ENCODE measurements at places on chromosomes 3 and 15.

DNA sequence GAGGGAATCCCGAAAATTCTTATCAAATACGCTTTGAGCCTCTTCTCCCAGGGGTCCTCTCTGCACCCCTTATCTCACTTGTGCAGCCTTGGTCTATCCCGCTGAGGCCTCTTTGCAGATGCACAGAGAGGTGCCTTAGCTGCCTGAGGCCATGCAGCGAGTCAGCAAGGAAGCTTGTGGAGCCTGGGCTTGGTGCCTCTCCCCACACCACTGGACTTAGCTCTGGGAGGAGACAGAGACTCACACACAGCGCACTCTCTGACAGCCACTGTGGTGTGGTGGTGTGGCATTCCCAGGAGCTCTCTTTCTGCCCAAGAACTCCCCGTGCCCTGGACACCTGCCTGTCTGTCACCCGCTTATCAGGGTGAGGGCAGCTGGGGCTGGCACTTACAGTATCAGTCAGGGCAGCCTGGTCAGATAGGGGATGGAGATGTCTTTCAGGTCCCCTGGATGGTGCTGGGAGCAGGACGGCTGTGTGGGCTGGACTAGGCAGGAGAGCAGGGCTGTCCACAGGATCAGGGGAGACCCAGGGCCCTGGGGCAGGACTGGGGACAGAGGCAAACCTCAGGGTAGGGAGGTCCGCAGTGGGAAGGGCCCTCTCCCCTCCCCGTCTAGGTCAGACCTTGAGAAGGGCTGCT is 10.2 kb upstream of the LINGO1 start:
- DNase-seq: no peak

- DNase-seq: no peak
These were observed 7.5 kb downstream of the HEXA start for GRCh38 chr15:72368325-72368724.

DNA sequence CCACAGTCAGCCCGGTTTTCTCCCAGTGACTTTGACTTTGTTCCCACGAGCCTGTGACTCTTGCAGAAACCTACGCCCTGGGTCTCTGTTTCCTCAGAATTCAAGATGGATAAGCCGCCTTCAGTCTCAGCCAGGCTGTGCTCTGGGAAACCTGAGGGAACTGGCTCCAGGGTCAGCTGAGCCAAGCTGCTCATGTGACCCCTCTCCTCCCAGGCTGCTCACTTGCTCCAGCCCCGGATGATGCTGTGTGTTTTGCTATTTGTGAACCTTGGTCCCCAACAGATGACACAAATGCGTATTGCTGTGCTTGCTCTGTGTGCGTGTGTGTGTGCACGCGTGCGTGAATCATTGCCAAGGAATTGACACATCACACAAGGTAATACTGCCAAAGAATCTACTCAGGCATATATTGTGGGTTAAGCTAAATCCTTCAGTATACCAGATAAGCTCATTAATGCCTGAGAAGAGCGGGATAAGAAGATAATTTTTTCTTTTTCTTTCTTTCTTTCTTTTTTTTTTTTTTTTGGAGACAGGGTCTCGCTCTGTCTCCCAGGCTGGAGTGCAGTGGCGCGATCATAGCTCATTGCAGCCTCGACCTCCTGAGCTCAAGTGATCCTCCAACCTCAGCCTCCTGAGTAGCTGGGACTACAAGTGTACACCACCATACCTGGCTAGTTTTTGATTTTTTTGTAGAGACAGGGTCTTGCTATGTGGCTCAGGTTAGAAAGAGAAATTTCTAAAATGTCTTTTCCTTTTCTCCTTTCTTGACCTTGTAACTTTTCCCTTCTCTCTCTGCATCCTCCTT is 29.2 kb upstream of the UMPS start:
- DNase-seq: no peak

GRCh38 chr3:14875411-14876175 is 56.8 kb downstream of the FGD5 start:
- DNase-seq: no peak

- no peak for DNase-seq
These were observed 19.7 kb downstream of the PAK6 start for GRCh38 chr15:40258544-40258943.

DNA sequence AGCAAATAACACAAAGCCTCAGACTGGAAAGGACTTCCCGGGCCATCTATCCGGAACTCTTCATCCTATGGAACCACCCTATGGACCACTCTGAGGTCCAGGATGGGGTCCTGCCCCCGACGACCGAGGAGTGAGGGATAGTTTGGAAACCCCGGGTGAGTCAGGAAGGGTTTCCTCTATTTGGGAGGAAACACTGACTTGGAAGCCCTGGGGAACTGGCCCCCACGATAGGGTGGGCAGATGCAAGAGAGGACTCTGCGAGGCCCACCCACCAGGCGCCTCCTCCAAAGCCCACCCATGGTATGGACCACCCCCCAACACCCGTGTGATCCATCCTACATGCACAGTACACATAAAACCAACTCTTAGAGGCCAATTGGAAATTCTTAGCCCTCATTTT is 69.4 kb downstream of the CPN2 start:
- no peak for DNase-seq

DNA sequence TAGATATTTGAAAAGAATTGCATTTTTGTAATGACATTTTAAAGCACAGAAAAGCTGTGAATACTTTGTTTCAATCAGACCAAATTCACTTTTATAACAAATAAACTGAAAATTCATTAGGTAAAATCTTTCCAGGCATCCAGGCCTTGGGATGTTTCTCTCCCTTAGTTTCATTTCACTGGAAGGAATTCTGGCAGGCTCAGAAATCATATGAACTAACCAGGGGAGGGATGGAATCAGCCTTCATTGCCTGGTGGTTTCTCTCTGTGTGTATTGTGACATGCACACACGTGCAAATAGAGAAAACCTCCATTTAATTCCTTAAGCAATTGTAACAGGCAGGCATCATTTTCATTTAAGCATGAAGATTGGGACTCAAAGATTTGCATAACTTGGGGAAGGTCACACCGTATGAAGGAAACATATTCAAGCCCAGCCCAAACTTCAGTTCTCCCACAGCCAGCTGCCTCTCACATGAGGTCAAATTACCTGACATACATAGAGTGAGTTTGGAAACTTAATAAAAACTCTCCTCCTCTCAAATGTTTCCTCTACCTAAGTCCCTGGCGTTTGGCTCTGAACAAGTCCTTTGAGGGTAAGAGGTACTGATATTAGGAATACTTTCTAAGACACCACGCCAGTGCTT is 376.1 kb upstream of the MCTP2 start:
- DNase-seq: peak; percentile 33

GRCh38 chr3:180267202-180267843 is 230.6 kb upstream of the PEX5L start:
- no peak for DNase-seq

DNA sequence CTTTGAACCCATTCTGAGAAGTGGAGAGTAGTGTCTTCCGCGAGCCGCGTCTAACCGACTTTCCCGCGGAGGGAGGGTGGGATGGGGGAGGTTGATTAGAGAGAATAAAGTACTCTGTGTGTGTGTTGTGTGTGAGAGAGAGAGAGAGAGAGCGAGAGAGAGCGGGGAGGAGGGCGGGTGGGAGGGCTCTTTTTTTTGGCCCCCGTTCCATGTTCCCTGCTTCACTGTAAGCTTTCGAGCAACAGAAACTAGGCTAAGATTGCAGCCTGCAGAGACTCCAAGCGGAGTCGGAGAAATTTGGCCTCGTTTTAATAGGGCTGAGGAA is 1.6 kb upstream of the MEIS2 start:
- peak; percentile 80 for DNase-seq

GRCh38 chr15:56782306-56782705 is 49.0 kb upstream of the ZNF280D start:
- no peak for DNase-seq

DNA sequence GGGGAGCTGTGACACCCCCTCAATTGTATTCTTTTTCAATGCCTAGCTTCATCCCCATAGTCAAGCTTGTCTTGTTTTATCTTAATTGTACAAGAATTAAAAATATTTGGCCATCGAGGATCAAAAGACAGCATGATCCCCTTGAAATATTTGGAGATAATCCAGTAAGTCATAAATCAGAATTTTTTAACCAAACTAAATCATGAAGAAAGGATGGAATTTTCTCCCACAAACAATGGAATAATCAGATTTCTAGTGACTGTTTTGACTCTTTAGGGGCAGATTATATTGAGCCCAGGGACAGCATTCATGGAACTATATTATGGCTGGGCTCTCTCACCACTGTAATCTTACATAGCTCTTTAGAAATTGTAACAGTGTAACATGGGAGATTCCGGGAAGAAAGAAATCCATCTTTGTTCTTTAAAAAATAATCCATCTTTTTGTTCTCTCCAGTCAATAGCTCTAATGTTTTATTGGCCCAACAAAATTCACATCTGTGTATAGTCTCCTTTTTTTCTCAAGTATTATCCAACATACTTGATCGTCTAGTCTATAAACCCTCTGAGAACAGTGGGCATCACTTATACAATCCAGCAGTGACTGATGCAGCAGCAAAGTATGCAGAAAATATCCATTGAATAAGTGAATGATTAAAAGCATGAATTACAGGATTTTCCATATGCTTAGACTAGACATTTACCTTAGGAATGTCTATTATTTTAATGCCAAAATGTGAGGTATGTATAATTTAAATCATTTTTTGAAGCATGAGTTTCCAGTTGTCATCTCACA is 277.0 kb upstream of the PLSCR5 start:
- DNase-seq: no peak

GRCh38 chr15:85692321-85692720 is 102.4 kb downstream of the KLHL25 start:
- DNase-seq: no peak

DNA sequence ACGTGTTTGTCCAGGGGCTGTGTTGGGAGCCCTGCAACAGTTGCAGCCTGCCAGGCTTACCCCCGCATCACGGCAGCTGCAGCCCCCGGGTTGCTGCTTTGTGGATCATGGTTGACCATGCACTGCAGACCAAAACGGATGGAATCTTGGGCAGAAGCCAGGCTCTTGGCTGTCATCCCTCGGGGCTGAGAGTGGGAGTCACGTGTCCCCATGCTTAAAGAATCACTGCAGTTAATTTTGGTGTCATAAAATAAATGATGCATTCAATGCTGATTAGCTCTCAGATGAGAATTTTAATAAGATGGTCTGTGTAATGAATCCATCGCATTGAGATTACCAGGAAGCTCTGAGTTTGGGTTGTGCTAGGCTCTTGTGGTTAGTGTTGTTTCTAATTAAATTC is 115.6 kb downstream of the CHDH start:
- DNase-seq: peak; percentile 40

DNA sequence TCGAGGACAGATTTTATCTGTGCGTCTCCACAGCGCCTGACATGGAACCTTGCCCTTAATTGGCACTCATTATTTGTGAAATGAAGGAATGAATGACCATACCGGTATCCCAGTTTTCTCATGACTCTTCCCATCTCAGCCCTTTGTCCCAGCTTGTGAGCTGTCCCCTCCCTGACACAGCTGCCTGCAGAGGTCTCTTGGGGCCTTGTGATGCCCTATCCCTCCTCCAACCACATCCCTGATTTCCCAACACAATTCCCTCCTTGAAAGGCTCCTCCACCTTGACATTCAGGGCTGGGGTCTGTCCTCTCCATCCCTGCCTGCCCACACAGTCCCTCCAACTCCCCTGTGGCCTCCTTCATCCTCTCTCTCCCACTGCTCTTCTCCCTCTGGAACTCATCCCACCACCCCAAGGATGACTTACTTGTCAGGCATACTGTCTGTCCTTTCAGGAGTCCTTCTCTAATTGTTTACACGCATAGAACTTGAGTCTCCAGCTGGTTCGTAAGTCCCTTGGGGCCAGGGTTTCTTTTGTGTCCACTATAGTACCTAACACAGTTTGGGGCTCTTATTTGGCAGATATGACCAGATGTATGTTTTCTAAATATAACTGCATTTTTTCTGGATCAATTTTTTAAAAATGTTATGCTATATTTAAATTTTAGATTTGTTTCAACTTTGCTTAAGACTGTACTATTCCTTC is 35.6 kb upstream of the FILIP1L start:
- DNase-seq: no peak

DNA sequence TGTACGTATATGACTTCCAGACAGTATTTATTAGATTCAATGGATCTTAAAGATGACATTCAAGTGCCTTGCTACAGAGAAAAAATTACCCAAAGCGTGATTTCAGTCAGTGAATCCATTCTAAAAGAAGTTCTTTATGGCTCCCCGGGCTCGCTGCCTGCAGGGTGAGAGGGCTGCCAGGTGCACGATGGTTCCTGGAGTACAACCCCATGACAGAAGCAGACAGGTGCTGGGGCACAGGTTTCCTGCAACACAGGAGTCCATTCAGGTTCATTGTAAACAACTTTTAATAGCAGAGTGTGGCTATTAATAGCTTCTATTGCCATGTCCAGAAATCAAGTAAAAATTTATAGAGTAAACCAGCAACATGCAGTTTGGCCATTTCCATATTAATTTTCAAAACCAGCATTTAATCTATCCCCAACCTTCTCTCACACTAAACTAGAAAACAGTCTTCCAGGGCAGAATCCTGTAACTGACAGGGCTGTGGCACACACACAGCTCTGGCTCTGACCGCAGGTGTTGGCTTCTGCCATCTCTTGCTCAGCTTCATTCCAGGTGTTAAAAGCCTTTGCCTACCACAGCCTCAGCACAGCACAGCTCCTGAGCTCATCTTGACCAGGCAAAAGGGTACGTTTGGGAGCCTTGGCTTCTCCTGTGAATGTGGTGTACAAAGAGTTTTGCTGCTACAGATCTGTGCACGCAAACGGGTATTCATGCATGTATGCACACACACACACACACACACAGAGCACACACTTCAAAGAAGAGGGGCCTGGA is 185.9 kb downstream of the MEX3B start:
- DNase-seq: no peak

- DNase-seq: no peak
These were observed 429.4 kb downstream of the NTRK3 start for GRCh38 chr15:87827131-87827530.

- DNase-seq: no peak
These were observed 88.3 kb upstream of the FRMD4B start for GRCh38 chr3:69474186-69474585.

DNA sequence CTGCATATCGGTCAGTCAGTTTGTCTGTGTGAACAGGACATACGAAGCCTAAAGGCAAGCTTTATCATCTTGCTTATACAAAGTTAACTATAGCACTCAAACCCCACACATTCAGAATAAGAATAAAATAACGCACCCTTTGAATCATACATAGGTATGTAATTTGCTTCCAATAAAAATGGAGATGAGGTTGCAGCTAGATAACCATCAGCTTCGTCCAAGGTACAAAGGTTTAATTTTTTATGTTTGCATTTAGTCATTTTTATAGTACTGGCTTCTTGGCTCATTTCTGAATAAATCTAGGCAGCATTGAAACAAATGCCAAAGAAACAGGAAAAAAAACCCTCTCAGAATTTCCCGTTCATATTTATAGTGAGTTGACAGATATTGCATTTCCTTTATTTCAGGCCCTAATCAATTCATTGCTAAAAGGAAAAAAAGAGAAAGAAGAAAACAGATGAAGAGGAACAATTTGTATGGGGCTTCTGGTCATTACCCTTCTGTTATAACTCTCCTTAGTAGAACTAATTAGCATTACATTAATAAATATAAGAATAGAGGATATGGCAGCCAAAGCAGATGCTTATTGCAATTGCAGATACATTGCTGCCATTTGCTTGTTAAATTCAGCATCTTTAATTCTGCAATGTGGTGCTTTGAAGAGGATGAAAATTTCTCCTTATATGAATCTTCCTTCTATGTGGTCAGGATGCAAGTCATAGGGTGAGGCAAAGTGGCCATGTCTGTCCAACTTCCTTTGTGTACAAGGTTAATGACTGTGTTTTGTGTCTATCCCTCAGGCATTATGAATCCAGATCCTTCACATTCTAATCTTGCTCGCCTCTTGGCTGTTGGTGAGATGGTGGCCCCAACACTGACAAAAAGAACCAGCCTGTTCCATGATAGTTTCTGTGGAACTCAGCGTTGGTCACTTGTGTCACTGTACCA is 550.0 kb downstream of the AGBL1 start:
- no peak for DNase-seq
